Tongue (tissue), 3 donors: ENCODE measurements at places on chromosomes 13 and 19.

- no peak for DNase-seq
These were observed 180.6 kb downstream of the FOXO1 start for GRCh38 chr13:40485611-40486517.

DNA sequence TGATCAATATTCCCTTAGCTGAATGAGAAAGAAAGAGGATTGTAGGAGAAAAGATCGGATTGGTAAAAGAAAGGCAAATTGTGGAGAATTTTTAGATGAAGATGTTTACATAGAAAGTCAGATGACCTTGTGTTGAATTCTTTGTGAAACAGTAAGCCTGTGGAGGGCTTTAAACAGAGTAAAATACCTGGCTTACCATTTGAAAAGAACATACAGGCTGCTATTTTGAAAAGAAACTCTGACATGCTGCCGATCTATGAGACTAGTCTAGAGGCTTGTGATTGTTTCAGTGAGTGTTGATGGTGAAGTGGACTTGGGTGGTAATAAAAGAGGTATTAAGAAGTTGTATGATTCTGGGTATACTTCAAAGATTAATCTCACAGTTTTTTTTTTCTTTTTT, 938.9 kb upstream of the PRR20A start:
- DNase-seq, result no peak

- DNase-seq, result no peak
These were observed 52.1 kb upstream of the USPL1 start for GRCh38 chr13:30565658-30566057.

GRCh38 chr13:34808649-34809048, 133.4 kb upstream of the NBEA start:
- DNase-seq, result no peak

- DNase-seq, result no peak
These were observed 43.6 kb downstream of the ANKRD27 start for GRCh38 chr19:32631381-32631780.

DNA sequence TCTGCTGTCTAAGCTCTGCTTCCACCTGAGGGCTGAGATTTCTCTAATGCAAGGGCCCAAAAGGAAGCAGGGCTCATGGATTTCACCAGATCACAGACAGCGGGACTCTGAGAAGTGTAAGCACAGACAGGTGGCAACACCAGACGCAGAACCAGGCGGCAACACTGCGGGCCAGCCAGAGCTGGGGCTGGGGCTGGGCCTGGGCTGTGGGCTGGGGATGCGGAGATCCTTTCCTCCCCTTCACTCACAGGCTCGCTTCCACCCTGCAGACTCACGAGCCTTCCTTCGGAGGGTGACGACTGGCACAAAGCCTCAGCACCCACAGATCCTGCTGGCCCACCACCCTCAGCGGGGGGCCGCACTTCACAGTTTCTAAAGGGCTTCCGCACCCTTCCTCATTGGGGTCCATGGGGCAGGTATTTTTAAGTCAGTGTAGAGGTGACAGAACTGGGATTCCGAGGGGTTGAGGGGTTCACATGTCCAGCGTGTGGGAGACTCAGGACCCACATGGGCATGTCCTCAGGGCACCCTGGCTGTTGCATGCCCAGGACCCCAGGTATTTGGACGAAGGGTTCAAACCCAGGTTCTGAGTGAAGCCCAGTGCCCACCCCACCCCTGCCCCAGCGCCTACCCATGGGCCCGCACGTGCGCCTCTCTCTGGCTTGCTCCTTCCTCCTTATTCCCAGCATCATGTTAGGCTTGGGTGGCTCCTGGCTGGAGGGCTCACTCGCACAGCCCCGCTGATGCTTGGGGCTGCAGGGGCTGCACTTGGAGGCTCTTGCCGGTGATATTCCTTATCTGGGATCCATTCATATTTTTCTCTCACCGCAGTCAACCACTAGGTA, 137.3 kb upstream of the GPR12 start:
- no peak for DNase-seq

DNA sequence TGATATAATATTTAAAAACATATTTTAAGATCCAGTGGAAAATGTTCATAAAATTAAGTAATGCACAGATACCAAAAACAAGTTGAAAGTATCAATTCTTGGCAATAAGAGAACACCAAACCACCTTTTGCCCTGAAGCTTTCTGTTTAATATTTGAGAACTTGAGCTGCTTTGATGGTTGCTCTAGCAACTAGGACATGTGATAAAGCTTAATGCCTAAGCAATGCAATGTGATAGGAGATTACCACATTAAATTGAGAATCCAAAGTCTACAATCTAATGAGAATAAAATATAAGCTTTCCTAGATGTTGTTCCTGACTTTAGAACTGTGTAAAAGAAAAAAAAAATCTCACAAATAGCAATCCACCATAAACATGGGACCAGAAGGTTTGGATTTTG, 1367.5 kb upstream of the PCDH9 start:
- DNase-seq, result no peak

GRCh38 chr13:64672751-64673150, 2557.4 kb downstream of the PCDH9 start:
- DNase-seq, result no peak

GRCh38 chr19:33947265-33947964, 150.7 kb downstream of the KCTD15 start:
- DNase-seq, result no peak

GRCh38 chr13:67296511-67296910, 66.4 kb upstream of the PCDH9 start:
- DNase-seq, result no peak

GRCh38 chr13:52934258-52934657, 85.8 kb upstream of the PCDH8 start:
- DNase-seq, result no peak

- DNase-seq, result peak; percentile 67
These were observed 3.3 kb downstream of the CFD start for GRCh38 chr19:862581-863314.

DNA sequence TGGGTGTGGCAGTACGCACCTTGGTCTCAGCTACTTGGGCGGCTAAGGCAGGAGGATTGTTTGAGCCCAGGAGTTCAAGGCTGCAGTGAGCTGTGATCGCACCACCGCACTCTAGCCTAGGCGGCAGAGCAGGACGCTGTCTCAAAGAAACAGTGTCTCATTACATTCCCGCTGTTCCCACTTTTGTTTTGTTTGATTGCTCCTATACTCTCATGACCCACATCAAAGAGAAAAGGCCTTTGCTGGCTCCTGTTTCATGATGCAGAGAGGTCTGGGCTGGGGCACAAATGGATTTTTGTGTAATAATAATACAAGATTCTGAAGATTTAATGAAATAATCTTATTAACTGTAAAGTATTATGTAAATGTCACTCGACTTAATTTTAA, 85.7 kb downstream of the LACC1 start:
- DNase-seq, result no peak

- DNase-seq, result no peak
These were observed 1.4 kb downstream of the BRD4 start for GRCh38 chr19:15330801-15331418.

DNA sequence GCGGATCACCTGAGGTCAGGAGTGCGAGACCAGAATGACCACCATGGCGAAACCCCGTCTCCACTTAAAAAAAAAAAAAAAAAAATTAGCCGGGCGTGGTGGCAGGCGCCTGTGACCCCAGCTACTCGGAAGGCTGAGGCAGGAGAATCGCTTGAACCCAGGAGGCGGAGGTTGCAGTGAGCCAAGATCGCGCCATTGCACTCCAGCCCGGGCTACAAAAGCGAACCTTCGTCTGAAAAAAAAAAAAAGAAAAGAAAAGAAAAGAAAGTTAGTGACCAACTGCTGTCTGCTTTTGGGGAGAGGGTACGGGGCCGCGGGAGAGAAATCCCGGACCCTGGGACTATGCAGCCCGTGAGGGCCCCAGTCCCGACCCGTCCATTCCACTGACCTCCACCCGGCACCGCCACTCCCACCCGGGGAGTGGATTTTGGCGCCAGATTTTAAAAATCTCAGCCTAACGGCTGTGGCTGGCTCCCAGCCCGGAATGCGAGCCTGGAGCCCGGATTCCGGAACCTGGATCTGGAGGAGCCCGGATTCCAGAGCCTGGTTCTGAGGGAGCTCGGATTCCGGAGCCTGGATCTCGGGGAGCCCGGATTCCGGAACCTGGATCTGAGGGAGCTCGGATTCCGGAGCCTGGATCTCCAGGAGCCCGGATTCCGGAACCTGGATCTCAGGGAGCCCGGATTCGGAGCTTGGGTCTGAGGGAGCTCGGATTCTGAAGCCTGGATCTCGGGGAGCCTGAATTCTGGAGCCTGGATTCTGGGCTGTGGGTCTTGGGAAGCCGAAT, 6.1 kb upstream of the LMNB2 start:
- peak; percentile 96 for DNase-seq

- DNase-seq, result peak; percentile 81
These were observed 315.2 kb downstream of the NDFIP2 start for GRCh38 chr13:79796136-79796535.

DNA sequence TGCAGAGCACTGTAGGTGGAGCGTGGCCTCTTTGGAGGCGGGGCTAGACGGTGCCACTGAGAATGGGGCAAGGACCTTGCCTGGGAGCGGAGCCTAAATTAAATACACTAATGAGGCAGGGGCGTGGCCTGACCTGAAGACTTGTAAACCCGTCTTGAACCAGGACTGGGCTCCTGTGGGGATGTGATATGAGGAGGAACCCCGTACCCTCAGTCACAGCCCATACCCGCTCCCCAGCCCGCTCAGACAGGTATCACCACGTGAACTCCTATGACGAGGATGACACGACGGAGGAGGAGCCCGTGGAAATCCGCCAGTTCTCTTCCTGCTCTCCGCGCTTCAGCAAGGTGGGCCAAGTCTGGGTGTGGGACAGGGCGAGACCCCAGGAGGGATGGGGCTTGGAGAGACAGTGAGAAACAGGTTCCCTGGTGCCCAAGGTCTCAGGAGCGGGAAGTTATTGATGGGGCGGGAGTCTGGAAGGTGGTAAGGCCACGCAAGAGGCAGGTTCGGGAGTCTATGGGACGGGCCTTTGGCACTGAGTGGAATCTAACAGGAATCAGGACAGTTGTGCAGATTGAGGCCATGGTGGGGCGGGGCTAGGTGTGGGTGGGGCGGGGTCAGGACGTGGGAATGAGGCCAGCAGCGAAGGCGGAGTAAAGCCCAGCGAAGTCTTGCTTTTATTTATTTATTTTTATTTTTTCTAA, 14.7 kb downstream of the DNASE2 start:
- no peak for DNase-seq

GRCh38 chr19:10885201-10886169, 14.1 kb downstream of the CARM1 start:
- DNase-seq, result no peak

GRCh38 chr13:95228130-95228529, 73.1 kb downstream of the ABCC4 start:
- no peak for DNase-seq

DNA sequence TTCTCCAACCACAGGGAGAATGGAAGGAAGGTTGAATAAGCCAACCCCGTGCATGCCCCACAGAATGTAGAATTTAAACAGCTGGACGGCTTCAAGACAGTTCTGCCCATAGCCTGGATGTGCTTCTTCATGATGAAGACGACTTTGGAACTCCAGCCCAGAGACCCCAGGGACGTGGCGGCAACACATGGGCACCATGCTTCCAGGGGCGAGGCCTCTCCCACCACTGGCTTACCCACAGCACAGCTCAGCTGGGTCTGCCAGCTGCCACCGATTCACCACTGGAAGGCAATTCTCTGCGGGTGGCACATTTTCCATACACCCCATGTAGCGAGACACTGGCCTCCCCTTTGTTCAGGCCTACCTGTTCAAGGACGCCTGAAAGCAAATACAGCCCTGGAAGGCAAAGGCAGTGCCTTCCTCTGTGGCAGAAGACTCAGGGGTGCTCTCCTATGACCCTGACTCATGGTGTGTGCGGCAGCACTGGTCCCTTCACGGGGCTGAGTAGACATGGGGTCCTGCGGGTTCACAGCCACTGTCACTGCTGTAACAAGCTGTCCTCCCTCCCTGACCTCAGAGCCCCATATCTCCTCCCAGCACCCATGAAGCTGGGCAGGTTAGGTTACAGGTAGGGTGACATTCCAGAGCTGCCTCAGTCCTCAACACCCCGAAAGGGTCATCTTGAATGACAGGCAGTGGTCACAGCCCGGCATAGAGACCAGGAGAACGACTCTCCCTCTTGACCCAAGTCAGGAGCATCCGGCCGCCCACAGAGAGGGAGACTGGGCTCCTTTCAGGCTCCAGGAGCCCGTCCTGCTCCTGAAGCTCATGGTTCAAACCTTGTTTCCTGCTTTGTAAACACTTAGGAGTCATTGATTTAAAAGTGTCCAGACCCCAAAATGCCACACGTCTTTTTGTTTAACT, 72.7 kb downstream of the SPACA7 start:
- DNase-seq, result no peak

- no peak for DNase-seq
These were observed 129.9 kb upstream of the UBL3 start for GRCh38 chr13:29980339-29980738.

- no peak for DNase-seq
These were observed 19.9 kb upstream of the LRP3 start for GRCh38 chr19:33174186-33174585.

DNA sequence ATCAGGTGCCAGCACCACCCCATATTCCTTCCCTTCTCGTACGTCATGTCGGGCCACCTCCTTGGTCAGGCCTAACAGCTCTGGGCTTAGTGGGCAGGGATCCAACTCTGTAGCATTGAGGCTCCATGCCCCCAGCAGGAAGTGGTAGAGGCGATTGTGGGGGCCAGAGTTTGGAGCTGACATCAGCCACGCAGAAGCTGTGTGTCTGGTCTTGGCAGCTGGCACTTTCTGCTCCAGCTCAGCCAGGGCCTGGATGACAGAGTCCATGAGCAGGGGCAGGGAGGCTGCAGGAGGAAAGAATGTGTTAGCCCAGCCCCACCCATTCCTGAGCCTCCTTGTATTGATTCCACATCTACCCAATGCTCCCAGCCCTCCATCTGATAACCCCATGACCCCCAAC, 3.0 kb downstream of the PGLYRP2 start:
- no peak for DNase-seq

DNA sequence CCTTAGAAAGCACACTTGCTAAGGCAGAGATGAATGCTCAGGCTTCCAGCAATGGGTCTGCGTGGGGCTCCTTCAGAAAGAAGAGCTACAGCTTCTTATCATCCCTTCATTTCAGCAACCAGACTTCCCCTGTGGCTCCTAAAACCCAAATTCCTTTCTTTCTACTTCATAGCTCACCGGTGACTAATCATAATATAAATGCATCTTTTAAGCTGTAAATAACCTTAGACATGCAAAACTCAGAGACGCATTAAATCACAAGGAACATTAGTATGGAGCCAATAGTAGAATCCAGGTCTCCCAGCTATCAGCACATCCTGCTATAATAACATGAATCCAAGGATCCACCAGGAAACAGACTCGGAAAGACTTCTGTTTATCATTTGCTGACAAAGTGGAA, 375.6 kb downstream of the COG6 start:
- no peak for DNase-seq

GRCh38 chr13:43687038-43687437, 99.7 kb downstream of the ENOX1 start:
- peak; percentile 19 for DNase-seq

DNA sequence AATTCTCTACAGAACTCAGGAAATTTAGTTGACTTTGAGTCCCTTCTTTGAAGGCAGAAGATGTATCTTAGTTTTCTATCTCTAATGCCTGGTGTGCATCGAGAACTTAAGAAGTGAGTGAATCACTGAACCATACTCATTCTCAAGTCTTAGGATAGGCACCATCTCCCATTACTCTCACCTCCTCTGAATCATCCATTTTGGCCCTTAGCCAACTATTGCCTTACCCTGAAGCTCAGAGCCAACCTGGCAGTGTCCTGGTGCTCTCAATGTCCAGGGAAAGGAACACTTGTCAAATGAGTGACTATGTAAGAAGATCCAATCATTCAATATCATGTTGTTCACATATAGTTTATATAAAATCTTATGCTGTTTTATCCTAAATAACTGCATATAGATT, 146.6 kb downstream of the RGCC start:
- no peak for DNase-seq
